ENCODE measurements at places on chromosomes 12 and 14. TPM values are rescaled to one million over a fixed set of nuclear protein-coding genes. Genes with fewer than 3 reads are reported as not detected.

Gene NKX2-1
- total RNA-seq = not detected

GRCh38 chr12:846421-846820 lies 94.0 kb downstream of the WNK1 start:
- no peak for DNase-seq

Gene IFI27
- 229 TPM for total RNA-seq

Gene P2RX7
- 1.9 TPM for total RNA-seq

DNA sequence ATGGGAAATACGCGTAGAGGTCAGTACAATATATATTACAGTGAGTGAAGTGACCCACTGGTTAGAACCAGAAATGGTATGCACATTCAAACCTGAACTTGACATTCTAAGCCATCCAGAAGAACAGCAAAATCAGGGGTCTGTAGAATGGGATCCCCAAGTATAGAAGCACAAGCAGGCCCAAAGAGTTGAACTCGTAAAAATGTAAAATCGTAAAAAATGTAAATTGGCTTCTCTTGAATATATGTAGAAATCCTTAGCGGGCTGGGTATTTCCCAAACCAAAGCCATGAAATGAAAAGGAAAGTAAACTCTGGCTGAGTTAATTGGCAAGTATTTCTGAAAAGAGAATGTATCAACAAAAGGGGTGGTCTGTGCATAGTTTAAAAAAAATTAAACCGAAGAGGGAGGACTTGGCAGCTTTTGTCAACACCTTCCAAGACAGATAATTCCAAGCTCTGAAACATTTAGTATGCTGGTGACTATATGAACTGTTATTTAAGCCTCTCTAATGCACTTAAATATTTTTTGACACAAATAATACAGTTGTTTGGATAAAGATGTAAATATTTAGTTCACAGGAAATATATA lies 1505.6 kb upstream of the FLRT2 start:
- no peak for DNase-seq

Gene MARK3
- total RNA-seq = 74.2 TPM

GRCh38 chr14:68462683-68463082 lies 330.2 kb downstream of the ZFP36L1 start:
- no peak for DNase-seq

DNA sequence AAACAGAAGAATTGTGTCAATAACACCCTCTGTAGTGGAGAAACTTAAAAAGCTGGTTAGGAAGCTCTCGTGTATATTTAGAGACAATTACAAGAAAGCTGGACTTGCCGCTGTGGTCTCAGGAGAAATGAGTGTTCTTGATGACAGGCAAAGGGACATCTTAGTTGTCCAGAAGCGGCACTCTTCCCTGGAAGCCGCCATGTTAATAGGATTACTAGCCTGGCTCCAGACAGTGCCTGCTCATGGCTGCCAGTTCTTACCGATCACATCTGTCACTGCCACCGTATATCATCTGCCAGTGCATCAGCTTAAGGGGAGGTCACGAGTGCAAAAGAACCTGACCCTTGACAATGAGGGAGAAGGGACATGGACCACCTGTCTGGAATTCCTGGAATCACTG lies 48.9 kb downstream of the C14orf132 start:
- DNase-seq = no peak

Gene FGF6
- total RNA-seq = not detected

- no peak for DNase-seq
Measured at GRCh38 chr12:116400636-116401372, 123.3 kb upstream of the MED13L start.

Gene LGR5
- total RNA-seq = 0.19 TPM

DNA sequence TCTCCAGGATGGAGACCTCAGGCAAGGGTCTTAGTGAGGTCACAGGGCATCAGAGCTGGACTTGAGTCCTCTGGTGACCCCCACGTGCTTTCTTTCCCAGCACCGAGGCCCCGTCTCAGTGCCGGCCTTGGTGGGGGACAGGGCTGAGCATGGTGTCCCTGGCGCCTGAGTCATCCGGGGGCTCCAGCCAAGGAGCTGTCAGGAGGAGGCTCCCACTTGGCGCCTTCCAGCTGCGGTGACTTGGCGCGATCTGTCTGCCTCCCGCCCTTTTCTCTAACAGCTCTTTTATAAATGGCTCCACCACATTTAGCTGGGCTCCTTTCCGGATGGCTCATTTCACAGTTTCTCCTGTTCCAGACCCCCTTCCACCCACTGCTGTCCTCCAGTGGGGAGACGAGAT lies 60.4 kb downstream of the PRMT8 start:
- peak; percentile 58 for DNase-seq

- no peak for DNase-seq
Measured at GRCh38 chr12:95088379-95088778, 15.0 kb upstream of the NR2C1 start.

DNA sequence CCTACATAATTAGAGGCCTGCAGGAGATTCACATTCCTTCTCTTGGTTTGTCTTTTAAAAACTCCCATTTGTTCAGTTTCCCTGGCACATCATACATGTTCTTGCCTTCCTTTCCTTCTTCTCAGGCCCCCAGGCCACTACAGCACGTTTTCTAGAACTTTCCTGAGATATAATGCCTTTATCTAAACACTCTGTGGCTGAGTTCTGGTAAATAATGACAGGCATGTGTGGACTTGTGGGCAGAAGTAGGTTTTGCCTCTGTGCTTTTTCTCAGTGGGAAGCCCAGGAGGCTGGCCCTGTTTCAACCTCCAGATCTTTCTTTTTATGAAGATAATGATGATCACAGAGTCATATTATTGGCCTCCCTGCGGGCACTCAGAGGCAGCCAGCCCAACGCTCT lies 117.2 kb downstream of the TMX1 start:
- DNase-seq = no peak

- DNase-seq = no peak
Measured at GRCh38 chr14:77059276-77059915, 30.9 kb upstream of the IRF2BPL start.

- DNase-seq = no peak
Measured at GRCh38 chr12:32561931-32562341, 117.2 kb upstream of the DNM1L start.

Gene ANGEL1
- total RNA-seq = 19.6 TPM

- no peak for DNase-seq
Measured at GRCh38 chr12:25684070-25684469, 131.0 kb upstream of the LMNTD1 start.

DNA sequence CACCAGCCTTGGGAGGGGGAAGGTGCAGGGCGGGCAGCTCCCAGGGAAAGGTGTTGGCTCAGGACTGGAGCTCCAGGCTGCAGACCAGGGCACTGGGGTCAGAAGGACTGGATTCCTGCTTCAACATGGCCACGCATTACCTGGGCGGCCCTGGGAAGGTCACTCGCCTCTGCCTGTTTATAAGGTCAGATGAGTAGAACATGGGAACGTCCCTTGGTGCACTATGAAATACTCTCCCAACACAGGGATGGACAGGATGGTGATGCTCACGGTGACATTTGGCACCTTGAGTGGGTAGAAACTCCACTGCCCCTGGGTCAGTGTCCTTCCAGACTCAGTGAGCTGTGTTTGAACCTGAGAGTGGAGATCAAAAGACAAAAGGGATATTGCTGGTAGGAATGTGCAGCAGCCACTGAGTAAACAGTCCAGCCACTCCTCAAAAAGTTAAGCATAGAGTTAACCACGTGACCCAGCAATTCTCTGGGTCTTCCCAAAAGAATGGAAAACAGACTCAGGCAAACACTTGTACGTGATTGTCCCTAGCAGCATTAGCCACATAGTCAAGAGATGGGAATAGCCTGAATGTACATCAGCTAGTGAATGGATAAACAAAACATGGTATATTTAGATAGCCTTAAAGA lies 9.1 kb upstream of the BDKRB2 start:
- no peak for DNase-seq

GRCh38 chr12:28144059-28144458 lies 46.2 kb upstream of the CCDC91 start:
- no peak for DNase-seq

DNA sequence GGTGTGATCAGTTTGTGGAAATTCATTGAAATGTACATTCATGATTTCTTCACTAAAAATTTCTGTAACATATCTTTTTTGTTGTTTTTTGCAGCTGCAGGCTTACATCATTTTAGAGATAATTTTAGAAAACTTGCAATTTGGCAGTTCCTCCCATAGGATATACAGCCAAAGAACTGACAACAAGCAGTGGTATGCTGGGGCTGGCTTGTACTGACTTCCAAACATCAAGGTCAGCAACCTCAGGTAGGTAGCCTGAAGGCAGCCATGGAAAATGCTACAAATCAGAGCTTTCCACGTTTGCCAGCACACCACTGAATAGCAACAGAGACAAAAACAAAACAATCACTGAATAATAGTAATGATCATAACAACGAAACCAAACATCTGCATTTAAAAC lies 21.2 kb downstream of the TRIM9 start:
- DNase-seq = no peak

Gene SLC7A8
- 23.7 TPM for total RNA-seq

- no peak for DNase-seq
Measured at GRCh38 chr14:106826833-106827369, 1300.5 kb downstream of the TMEM121 start.

- DNase-seq = no peak
Measured at GRCh38 chr12:84416626-84417025, 496.0 kb downstream of the SLC6A15 start.

Gene OTX2
- total RNA-seq = not detected

Gene PRH2
- not detected for total RNA-seq

DNA sequence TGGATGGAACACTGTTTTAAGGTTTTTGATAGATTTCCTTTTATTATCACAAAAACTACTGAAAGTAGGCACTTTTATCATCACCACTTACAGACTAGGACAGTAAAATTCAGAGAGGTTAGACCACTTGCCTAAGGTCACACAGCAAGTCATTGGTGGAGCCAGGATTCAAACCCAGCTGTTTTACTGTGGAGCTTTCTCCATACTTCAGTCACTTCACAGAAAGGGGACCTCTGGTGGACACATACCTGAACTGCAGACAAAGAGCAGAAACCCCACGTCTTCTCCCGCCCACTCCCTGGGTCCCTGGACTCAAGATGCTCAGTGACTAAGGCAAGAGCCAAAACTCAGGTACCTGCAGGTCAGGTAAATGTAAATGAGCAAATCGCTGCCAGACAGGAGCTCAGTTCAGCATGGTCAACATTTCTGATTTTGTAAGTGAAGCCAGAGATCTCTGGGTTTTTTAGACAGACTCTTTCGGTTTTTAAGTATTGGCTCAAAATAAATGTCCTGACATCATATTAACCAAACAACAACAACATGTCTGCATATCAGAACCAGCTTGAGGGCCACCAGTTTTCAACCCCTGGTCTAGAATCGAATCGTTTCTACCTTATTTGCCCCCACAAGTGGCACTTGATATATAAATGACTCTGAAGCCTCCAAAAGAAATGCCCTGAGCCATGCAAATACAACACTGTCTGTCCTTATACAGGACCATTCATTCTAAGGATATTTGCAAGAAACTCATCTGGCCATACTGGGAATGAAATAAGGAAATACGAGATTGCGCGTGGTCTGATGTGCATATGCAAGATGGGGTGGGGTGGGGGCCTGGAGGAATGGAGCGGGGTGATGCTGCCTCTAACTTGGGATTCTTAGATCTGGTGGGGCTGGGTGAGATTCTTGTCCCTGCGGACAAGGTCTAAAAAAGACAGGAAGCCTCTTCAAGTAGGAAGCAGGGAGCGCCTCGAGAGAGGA lies 110.9 kb downstream of the KSR2 start:
- no peak for DNase-seq

- no peak for DNase-seq
Measured at GRCh38 chr12:110528277-110528839, 26.2 kb downstream of the RAD9B start.

Gene HNRNPA1
- total RNA-seq = 404 TPM

Gene MLF2
- 121 TPM for total RNA-seq

DNA sequence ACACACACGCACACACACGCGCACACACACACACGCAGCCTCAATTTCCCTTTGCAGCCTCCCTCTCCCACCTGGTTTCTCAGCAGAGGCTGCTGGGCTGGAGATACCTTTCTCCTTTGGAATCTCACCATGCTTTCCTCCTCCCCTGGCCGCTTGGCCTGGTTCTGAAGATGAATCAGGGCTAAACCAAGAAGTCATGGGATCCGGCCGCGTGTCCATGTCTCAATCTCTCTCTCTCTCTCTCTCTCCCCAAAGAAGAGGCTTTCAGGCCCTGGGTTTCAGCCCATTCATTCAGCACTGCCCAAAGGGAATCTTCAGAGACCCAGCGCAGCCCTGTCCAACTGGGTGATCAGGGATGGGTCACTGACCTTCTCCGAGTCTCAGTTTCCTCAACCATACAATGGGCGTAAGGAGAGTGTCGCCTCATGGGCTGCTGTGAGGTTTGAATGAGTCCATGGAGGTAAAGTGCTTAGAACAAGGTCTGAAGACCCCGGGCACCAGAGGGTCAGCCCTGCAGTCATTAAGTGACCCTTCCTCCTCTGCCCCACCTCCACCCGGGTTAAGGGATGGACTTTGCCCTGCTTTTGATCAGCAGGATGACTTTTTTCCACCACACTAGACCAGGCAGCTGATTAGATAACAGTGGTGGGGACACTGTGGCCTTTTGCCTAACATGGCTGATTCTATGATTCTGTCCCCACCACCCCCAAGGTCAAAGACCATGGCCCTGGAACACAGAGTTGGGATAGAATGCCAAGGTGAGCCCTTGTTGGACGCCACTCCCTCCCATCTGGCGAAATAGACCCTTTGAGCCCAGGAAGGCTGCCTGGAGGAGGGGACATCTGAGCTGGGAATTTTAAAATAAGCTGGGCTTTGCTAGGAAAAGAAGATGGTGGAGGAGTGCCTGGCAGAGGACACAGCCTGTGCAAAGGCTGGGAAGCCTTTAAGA lies 42.1 kb downstream of the SCARB1 start:
- no peak for DNase-seq

Gene BIN2
- total RNA-seq = 4.6 TPM

DNA sequence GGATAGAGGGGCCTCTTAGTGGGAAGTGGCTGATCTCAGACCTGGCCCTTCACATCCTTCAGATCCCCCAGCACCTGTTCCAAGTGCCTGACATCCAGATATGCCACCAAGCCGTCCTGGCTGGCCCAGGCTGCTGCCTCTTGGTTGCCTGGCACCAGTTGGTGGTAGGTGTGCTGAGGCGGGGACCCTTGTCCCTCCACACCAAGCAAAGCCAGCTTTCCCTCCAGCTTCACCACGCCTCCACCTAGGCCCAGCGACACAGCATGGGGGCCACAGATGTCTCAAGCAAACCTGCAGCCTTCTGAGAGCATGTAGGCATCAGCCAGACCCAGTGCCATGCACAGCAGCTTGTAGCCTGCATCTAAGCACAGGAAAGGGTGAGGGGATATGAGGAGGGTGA lies 3.5 kb upstream of the CD63 start:
- DNase-seq = no peak

GRCh38 chr14:87411370-87411769 lies 581.6 kb downstream of the GALC start:
- DNase-seq = no peak

DNA sequence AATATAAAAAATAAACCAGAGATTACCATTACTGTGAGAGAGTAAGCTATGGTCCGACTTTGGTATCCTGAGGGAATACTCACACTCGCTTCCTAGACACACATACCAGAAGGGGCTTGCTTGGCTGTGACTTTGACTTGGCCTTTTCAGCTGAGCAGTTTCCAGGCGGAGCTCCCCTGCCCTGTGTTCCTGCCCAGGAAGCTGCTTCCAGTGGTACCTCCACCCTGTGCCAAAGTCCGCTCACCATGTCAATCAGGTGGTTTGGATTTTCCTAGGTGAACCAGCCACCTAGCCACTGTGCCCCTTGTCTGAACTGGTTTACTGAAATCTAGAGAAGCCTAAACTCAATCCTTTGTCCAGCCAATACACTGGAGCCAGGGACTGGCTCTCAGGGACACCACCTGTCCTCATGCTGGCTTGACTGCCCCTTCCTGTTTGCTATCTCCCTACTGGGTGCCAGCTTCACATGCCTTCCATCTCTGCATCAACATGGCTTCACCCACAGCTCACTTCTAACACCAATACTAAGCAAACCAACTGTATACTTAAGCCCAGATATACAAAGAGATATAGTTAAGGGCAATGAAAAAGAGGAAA lies 28.6 kb downstream of the MAX start:
- DNase-seq = no peak

Data from right atrium auricular region (tissue), 2 donors.